ENCODE measurements at places on chromosomes 2 and 18. TPM values are rescaled to one million over a fixed set of nuclear protein-coding genes. Genes with fewer than 3 reads are reported as not detected.
A peak's percentile ranks its signal among the peaks of the same experiment; 100 is the strongest.

Gene VIT
- 0.62 TPM for polyA plus RNA-seq

Gene CCDC102B
- polyA plus RNA-seq = 9.7 TPM

Gene CD207
- polyA plus RNA-seq = 0.03 TPM

DNA sequence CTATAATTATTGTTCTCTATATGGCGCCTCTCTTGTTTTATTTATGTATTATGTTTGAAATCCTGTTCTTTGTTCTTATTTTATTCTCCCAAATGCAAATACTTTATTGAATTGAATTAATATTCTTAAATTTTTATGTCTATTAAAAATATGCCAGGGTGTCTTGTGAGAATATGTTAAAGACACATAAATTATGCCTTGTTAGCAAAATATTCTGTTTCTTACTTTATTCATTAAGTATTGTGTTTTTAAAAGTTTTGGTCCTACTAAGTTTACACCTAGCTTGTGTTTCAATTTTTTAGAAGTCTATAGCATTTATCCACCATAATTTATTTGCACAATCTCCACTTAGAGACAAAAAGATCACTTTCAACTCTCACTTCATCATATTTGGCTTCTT is 741.5 kb upstream of the SLC39A10 start:
- DNase-seq = no peak

DNA sequence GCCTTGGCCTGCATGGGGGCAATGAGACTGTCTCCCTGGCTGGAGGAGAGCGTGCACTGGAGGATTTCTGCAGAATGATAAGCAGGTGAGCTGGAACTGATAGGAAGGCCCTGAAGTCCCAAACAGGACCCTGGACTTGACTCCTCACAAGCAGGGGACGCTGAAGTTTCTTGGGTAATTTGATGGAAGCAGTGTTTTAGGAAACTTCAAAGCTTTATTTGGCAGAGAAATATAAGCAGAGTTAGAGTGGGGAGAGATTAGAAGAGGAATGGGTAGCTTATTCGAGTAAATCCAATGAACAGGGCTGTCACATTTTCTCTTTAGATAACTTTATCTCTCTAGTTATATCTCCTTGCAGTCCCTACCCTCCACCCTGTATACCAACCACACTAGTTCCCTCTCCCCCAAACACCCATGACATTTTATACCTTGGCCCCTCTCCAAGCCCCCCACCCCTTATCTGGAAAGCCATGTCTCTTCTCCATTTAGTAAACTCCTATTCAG is 73.6 kb upstream of the IGFBP5 start:
- no peak for DNase-seq

GRCh38 chr2:66441581-66442320 is 6.8 kb downstream of the MEIS1 start:
- DNase-seq = peak; percentile 58

- peak; percentile 20 for DNase-seq
These were observed 19.5 kb upstream of the KCNE4 start for GRCh38 chr2:223032187-223033142.

DNA sequence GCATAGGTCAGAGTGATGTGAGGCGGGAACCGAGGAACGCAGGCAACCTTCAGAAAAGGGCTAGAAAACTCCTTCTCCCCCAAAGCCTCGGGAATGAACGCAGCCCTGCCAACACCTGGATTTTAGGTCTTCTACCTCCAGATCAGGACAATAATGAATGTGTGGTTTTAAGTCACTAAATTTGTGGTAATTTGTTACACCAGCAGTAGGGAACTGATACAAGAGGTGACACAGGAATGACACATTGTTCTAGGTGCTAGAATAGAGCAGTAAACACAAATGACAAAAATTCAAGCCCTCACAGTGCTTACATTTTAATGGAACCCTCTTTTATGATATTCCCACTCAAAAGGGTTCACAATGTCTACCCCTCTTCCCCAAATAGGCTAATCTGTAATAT is 39.2 kb upstream of the EML4 start:
- DNase-seq = no peak

DNA sequence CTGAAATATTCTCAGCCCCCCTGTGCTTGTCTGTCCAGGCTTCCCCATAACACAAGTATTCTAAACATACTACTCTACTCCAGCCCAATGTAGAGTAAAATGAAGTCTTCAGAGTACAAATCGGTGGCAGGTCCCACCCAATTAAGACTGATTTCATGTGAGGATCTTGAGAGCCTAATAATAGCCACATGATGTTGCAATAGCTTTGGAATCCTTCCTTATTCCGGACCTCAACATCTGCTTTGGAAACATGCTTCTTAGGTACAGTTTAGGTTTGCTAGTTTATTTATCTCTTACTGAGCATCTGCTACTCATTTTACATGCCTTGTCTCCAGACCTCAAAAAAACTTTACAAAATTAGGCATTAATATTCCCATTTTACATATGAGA is 207.3 kb upstream of the RAB6C start:
- DNase-seq = no peak

- DNase-seq = peak; percentile 87
These were observed 32.6 kb upstream of the PPP3R1 start for GRCh38 chr2:68284896-68285295.

DNA sequence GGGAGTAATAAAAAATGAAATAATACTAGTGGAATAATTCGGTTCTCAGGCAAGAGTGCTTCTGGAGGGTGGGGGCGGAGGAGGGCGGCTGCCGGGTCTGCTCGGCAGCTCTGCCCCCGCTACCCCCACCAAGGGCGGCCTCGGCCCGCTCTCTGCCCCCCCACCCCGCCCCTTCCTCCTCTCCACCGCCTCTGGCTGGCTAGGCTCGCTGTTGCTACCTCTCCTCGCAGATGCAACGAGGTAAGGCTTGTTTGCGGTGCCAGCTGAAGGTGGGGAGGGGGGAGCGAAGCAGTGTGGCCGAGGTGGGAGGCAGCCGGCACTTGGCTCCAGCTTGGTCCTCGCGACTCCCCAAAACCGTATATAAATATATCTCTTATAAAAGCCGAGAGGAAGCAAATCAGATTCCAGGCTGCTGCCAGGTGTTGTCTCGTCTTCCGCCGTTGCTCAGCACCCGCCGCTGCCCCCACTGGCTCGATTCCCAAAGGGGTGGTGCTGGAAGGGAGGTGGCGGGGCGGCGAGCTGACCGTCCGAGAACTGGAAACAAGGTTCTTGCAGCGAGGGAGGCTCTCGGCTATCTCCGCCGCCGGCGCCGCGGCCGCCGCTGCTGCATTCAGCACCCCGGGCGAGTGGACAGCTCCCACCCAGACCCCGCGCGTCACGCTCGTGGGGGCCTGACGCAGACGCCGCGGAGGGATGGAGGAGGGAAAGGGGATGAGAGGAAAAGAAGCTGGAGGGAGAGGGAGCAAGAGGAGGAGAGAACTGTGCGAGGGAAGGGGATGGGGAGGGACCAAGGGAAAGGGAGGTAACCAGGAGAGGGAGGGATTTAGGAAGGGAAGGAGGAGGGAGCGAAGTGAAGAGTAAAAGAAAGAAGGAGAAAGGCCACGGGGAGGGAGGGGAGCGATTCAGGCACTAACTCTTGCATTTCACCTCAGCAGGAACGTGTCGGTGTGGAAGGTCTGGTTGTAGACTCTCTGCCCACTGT is at the start of gene MARCHF4:
TSS of gene MARCHF4 (minus strand) at position 763 of the 982 bp plus-strand sequence. CDS start 2,223 bp downstream, outside the sequence.
- DNase-seq = peak; percentile 87

DNA sequence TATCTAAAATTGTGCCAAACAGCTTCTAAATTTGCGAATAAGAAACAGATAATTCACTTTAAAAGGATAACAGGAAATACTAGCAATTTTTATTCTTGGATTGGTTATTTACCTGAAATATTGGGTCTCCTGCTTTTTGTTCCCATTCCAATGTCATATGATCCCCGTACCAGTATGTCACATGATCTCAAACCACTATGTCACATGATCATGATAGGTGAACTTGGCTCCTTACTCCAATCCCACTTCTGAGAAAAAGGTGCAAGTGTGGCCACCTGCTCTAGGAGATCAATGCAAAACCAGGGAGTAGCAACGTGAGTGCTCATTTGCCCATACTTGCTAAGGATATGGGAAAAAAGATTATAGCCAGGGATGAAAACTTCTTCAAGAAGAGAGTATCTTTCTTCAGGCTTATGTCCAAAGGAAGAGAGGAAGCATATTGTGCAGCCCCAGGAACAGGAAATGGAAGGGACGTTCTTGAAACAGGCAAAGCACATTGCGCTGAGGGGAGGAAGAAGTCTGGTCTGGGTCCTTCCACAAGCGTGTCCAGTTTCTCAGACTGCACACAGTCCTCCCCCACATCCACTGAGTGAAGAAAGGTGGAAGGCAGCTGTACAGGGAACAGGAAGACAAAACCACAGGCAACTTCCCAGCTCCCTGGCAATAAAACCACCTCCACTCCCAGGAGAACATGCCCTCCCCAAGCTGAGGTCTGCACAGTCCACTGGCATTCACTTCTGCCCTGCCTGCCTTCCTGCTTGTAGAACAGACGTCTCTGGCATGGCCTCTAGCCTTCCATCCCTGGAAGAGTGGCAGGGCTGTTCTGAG is at the start of gene LYG2:
TSS of gene LYG2 (minus strand) at position 176 of the 828 bp plus-strand sequence. CDS start 1,406 bp downstream, outside the sequence.
- DNase-seq = no peak
